H4 (cell line): ENCODE measurements at places on chromosomes 6 and 20. TPM values are rescaled to one million over a fixed set of nuclear protein-coding genes. Genes with fewer than 3 reads are reported as not detected.

Gene LY6G6D
- not detected in 2 replicates for total RNA-seq

Gene KCNK16
- not detected in 2 replicates for total RNA-seq

Gene ARFGEF3
- 0.10 and 0.23 TPM in 2 replicates for total RNA-seq

Gene NR2E1
- total RNA-seq: 0.39 and 0.51 TPM in 2 replicates

Gene RAB44
- total RNA-seq: not detected in 2 replicates

- no peak for DNase-seq
Observed at GRCh38 chr6:2471472-2471871, 226.1 kb upstream of the GMDS start.

DNA sequence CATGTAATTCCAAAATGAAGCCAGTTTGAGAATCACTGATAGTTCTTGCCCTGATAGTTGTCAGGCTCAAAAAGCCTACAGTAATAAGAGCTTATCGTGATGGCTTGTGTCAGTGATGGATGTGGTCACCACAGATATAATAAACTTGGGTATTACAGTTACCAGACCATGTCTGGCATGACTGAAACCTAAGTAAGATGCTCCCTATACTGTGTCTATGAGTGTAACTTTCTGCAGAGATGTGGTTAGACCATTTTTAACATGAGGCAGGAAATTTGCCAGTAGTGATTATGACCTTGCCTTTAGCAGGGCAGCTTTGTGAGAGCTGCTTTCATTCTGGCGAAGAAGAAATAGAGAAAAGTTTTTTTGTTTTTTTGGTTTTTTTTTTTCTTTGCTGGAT lies 90.2 kb downstream of the ANKS1A start:
- DNase-seq: no peak

GRCh38 chr6:109714166-109714565 lies 23.1 kb downstream of the FIG4 start:
- no peak for DNase-seq
